Activated T-cell treated with anti-CD3 and anti-CD28 coated beads for 48 hours (primary cell): ENCODE measurements at places on chromosomes 3 and 15.

DNA sequence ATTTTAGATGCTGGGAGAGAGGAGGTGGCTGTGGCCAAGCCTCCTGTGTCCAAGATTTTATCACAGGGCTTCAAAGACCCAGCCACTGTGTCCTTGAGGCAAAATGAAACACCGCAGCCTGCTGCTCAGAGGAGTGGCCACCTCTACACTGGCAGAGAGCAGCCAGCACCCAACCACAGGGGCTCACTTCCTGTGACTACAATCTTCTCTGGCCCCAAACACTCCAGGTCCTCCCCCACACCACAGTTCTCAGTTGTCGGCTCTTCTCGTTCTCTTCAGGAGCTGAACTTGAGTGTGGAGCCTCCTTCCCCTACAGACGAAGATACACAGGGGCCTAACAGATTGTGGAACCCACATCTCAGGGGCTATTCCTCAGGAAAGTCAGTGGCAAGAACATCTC is 45.6 kb downstream of the CDAN1 start:
- peak; percentile 12 for DNase-seq

- DNase-seq = no peak
These were observed 55.0 kb upstream of the TIPARP start for GRCh38 chr3:156619376-156619775.

DNA sequence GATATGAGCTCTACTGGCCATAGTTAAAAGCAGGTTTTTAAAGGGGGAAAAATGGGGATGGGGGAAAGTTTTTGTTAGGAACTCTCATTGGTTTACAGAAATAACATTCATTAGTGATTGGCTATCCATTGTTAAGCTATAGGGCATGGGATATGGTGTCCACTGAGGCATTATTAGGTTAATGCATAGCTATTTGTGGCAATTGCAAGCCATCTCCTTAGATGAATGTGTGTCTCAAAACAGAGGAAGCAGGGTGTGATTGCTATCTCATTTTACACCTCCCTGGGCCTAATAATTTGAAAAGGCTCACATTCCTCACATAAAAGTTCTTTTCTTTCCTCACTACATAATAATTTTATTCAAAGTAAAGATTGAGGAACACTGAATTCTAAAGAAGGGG is 396.6 kb downstream of the TAFA4 start:
- no peak for DNase-seq

DNA sequence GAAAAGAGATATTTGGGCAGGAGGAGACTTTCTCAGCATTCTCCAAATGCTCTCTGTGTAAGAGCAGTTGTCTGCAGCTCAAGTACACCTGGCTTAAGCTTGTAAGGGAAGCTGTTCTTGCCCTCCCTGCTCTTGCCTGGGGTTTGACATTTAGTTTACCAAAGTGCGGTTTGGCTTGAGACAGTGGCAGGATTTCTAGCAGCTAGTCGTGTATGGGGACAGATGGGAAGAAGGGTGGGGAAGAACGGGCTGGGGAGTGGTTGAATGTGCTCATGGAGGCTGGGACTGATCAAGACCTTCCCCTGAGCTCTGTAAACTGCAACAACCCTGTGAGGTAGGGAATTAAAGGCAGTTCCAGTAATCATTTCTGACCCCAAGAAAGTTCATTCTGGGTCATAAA is 39.8 kb downstream of the SQOR start:
- no peak for DNase-seq

GRCh38 chr3:193945143-193945542 is 190.8 kb upstream of the HES1 start:
- no peak for DNase-seq

DNA sequence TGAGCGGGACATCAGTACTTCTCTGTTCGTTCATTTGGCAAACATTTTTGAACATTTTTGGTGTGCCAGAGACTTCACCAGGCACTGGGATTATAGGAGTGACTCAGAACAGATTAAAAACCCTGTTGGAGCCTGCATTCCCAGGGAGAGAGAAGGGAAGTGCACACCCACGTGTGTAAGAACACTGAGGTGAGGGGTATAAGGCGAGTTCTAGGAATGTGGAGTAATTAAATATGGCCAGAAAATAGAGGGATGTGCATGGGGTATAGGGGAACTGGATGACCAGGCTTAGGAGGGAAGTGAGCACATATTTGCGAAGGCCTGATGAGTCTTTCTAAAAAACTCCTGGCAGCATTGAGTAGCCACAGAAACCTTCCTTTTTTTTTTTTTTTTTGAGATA is 401.2 kb upstream of the C2CD4B start:
- DNase-seq = no peak

DNA sequence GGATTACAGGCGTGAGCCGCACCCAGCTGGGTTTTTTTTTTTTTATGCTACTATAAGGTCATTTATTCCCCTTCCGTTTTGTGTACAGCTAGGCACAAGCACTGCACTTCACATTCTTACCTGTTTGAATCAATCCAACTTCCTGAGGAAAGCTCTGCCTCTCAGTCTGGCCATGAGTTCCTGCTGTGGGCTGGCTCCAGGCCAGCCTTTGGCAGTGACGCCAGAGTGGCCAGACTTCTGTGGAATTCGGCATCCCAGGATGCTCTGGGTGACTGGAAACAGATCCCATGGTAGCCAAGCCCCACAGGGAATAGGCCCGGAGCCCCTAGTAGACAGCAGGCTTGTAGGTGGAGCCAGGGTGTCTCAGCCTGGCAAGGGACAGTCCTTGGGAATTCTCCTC is 21.5 kb upstream of the TIMP4 start:
- DNase-seq = no peak

DNA sequence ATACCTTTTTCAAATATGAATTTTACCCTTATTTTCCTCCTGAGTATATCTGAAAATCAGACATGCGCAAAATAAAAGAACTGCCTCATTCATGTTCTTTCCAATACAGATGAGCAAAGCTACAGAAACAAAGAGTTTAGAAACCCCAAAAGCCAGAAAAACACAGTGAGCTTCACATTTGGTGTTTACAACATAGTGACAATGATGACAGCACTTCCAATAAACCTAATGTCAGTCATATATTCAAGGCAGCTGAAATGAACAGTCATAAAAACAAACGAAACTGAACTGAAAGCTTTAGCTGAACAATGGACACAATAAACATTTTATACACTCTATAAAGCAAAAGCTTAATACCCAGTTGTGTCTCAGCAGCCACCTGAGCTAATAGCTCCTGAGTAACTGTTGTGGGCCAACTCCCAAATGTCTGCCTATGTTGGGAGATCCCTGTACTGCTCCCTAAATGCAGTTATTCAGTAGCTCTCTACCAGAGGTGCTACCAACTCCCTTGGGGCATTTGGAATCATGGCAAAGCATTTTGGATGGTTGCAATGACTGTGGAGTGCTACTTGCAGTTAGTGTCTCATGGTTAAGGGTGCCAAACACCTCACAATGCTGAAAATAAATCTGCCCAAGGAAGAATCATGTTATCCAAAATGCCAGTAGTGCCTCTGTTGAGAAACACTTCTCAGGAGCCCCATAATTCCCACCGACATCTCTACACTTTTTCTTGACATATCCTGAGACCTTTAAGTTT is 131.5 kb downstream of the TGFBR2 start:
- DNase-seq = no peak
